T follicular helper cell (primary cell): ENCODE measurements at places on chromosomes 2 and 18.

DNA sequence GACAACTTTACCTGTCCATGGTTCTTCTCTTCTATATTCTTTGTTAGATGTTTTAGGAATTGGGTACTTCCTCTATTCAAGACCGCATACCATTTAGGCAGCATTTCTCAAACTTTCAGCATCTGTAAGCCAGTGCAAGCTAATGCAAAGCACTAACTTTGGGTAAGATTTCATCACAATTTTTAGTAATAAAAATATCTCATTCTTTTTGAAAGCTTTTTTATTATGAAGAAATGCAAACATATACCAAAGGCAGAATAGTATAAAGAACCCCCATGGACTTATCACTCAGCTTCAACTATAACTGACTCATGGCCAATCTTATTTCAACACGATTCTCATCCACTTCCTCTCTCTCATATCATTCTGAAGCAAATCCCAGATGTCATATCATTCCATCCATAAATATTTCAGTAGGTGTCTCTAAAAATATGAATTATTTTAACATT, 32.9 kb downstream of the INO80C start:
- DNase-seq: no peak

- DNase-seq: no peak
Observed at GRCh38 chr2:201191132-201191875, 8.4 kb downstream of the CASP10 start.

- no peak for DNase-seq
Observed at GRCh38 chr2:232133078-232133477, 171.6 kb downstream of the DIS3L2 start.

GRCh38 chr2:188631037-188631809, 339.5 kb downstream of the GULP1 start:
- no peak for DNase-seq

DNA sequence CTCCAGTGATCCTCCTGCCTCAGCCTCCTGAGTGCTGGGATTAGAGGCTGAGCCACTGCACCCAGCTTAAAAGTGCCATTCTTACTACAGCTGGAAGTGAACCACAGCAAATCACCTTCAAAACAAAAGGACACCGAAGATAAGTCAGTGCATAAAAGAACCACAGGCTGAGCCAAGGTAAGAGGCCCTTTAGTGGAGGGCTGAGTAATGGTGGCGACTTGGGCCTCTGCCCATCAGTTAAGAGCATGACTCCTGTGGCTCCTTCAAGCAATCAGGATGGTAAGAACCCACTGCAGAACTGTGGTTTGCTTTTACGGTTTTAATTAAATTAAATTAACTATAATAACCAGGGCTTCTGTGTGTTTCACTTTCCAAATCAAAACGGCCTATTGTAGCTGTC, 75.1 kb downstream of the CTAGE1 start:
- DNase-seq: no peak

DNA sequence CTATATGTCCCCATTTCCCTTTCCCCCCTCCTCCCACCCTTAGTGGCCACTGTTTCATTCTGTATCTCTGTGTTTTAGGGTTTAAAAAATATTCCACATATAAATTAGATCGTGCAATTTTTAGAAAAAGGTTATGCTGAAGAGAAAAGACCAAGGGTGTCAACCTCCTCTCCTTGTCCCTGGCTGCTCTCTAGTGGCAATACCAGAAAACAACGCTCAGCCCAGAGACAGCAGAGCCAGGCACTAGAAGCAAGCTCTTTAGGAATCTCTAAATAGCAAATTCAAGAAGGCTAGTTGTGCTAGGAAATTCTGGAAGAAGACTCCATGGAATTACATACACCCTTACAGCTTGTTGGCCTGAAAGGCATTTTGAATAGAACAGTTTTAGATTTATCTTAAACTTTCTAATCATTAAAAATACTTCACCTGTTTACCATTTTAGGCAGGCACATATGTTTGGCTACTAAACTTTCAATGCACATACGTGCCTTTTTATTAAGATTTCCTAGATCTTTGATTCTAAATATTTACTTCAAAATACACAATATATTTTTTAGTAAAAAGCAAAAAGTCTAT, 35.1 kb upstream of the RASGRP3 start:
- no peak for DNase-seq

DNA sequence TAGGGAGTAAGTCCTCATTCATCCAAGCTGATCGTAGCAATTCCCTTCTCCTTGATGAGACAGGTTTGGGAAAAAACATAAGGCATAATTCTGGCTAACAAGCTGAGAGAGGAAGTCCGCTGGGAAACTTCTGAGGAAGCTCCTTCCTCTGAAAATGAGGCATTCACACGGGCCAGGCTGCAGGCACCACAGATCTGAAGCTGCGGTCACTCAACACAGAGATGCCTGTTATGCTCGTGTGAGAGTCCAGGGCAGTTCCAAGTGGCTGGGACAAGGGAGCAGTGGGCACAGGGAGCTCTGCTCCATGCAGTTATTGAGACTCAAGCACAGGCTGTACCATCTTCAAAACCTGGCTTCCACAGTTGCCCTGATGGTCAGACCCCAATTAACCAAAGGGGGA, 200.9 kb upstream of the ID2 start:
- no peak for DNase-seq

GRCh38 chr2:234147335-234147861, 96.9 kb downstream of the SPP2 start:
- no peak for DNase-seq

GRCh38 chr2:36889795-36890194, 76.5 kb downstream of the STRN start:
- no peak for DNase-seq

DNA sequence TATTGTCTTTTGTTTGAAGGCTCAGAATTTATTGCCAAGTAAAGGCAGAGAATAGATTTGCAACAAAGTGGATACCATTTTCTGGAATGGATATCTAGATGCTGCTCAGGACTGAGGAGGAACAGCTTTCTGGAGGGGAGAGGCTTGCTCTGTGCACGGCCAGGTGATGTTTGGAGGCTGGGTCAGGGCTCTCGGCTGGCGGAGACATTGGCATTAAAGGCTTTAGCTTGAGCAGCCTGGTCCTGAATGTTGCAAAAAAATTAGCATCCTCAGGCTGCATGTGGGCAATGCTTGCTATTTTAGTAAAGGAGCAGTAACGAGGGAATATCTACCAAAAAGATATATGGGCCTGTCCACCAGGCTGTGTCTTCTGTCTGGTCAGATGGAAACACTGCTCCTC, 20.4 kb downstream of the RNF144A start:
- DNase-seq: no peak

GRCh38 chr2:111239107-111239506, 118.4 kb downstream of the BCL2L11 start:
- no peak for DNase-seq
